ENCODE measurements at places on chromosomes 4 and X. TPM values are rescaled to one million over a fixed set of nuclear protein-coding genes. Genes with fewer than 3 reads are reported as not detected.

OTUD6A gene
- not detected for total RNA-seq

IL13RA2 gene
- 1.3 TPM for total RNA-seq

ANAPC10 gene
- total RNA-seq = 30.4 TPM

TCEAL9 gene
- 90.5 TPM for total RNA-seq

RNF212 gene
- total RNA-seq = not detected

FAM47E gene
- not detected for total RNA-seq
